Activated naive CD8-positive, alpha-beta T cell treated with anti-CD3 and anti-CD28 coated beads, Interleukin-2, amount 50 U/mL, for 16 hours (primary cell): ENCODE measurements at places on chromosomes 13 and 19.

GRCh38 chr13:25803641-25804040, 248.2 kb downstream of the SHISA2 start:
- no peak for DNase-seq

DNA sequence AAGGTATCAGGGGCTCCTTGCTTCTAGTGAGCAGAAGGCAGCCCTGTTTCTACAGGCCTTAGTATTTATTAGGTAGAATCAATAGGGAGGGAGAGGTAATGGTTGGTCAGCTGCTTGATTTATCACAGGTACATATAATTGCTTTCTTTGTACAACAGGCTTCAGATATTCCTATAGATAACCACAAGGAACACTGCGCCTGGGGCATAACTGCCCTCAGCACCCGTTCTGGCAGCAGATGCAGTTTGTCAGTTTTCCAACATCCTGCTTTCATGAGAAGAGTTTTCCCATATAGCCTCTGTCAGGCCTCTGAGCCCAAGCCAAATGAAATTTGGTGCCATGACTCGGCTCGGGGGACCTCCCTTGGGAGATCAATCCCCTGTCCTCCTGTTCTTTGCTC, 12.4 kb upstream of the ZNF486 start:
- no peak for DNase-seq

GRCh38 chr13:93446238-93446637, 219.6 kb downstream of the GPC6 start:
- DNase-seq = no peak

DNA sequence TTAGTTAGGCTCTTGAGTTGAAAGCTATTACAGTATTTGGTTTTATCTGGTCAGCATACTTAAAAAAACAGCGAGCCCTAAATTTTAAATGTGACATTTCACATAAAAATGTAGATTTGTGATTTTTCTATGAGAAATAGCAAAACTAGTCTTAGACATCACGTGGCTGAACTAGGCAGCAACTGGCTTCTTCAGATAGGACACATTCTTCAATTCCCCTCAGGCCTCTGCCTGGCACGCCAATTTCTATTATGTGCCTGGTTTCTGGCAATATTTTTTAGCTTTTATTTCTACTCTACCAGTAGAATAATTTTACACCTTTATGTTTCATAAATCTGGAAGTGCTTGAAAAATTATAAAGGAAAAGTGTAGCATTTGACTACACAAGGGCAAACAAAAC, 433.7 kb downstream of the DIAPH3 start:
- DNase-seq = no peak

- DNase-seq = no peak
These were observed 282.0 kb downstream of the DNAJC15 start for GRCh38 chr13:43305416-43305815.

- no peak for DNase-seq
These were observed 21.9 kb downstream of the AP3D1 start for GRCh38 chr19:2129486-2129885.

DNA sequence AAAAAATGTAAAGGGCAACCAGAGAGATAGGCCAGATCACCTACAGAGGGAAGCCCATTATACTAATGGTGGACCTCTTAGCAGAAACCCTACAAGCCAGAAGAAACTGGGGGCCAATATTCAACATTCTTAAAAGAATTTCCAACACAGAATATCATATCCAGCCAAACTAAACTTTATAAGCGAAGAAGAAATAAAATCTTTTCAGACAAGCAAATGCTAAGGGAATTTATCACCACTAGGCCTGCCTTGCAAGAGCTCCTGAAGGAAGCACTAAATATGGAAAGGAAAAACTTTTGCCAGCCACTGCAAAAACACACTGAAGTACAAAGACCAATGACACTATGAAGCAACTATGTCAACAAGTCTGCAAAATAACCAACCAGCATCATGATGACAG, 28.4 kb downstream of the VSTM2B start:
- no peak for DNase-seq

DNA sequence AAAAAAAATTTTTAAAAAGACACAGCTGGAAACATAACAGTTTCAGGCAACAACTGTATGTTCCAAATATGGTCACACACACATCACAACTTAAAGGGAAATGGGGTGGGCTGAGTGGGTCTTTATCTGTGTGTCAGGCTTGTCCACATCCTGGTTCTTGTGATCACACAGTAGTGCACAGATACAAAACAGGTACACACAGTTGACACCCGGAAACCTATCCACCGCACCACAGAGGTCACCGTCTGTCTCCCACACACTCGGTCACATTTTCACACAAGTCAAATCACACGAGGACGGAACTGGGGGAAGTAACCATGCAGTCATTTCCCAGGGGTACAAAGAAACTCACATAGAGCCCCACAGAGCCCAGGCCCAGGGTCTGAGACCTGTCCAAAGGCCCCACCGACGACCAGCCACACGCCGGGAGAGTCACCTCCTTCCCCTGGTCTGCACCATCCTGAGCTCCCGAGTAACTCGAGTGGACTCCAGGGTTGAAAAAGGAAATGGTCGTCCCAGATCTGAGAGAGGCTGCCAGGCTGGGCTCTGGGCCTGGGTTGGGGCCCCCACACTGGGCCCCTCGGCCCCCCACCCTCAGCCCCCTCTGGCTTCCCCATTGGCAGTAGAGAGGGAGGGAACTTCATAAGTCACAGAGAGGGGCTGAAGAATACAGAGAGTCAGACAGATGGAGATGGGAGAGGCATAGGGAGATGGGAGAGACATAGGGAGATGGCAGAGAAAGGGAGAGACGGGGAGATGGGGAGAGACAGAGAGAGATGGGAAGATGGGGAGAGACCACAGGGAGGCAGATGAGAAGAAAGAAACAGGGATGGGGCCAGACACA, 1.3 kb upstream of the PPAN start:
- DNase-seq = no peak

- DNase-seq = no peak
These were observed 364.6 kb downstream of the HS6ST3 start for GRCh38 chr13:96454466-96454865.

DNA sequence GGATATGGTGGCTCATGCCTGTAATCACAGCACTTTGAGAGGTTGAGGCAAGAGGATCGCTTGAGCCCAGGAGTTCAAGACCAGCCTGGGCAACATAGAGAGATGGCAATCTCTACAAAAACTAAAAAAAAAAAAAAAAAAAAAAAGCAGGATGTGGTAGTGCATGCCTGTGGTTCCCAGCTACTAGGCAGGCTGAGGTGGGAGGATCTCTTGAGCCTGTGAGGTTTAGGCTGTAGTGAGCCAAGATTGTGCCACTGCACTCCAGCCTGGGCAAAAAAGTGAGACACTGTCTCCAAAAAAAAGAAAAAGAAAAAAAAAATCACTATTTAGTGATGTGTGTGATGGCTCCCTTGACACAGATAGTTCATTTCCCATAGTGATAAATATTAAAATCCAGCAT, 365.0 kb upstream of the NBEA start:
- no peak for DNase-seq

DNA sequence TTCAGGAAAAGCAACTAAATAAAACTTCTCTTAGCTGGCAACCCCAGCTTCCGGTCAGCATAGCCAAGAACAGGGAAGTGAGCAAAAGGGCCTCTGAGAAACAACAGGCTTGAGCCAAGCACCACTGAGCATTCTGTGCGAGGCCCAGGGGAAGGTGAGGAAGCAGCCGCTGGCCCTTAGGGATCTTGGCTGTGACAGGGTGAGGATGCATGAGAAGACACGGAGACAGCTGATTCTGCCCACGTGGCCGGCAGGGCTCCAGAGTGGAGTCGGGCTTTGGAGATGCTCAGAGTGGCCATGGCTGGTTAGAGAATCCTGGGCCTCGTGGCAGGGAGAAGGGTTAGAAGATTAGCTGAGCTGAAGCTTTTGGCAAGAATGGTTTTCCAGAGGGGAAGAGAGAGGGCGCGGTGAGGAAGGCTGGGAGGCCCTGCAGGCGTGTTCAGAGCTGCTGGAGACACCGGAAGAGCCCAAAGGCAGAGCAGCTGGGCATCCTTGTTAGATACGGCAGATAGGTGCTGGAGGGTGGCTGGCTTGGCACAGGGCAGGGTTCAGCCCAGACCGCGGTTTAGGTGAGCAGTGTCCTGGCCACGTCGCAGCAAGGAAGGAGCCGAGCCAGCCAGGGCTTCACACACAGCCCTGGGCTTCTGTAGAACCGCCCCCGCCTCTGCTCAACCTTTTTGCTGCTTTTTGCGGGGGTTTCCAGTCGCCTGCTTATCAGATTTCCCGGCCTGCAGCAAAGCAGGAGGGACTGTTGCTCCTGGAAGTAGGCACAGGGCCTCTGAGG, 17.3 kb downstream of the UPF1 start:
- no peak for DNase-seq

DNA sequence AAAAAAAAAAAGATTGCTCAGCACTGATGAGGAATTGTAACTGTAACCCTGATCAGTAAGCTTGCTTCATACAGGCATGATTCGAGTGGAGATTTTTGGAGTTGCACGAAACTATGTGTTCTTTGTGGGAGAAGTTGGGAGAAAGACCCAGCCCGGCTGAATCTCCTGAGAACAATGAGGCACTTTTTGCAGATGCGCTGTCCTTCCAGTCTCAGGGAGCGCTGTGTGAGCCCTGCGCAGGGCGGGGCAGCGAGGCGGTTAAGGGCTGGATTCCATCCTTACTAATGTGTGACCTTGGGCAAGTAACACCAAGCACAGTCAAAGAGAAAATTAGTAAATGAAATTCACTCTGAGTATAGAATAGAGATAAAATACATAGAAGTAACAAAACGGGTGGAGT, 76.9 kb downstream of the SIPA1L3 start:
- DNase-seq = no peak

DNA sequence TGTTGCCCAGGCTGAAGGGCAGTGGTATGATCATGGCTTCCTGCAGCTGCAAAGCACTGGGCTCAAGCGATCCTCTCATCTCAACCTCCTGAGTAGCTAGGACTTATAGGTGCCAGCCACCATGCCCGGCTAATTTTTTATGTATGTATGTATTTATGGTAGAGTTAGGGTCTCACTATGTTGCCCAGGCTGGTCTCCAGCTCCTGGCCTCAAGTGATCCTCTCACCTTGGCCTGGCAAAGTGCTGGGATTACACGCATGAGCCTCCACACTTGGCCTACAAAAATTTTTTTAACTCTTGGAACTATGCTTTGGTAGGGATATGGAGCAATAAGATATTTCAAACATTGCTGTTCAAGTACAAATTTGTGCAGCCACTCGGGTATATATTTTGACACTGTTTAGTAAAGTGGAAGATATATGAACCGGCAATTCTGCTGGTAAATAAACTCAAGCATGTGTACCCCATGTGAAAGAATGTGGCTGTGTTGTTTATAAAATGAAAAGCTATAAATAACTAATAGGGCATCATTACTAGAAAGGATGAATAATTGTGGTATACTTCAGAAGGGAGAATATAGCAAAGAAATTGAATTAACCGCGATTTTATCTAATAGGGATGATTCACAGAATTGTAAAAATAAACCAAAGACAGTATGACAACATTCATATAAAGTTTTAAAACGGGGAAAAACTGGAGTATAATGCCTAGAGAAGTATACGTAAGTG, 1.1 kb downstream of the ZNF566 start:
- no peak for DNase-seq

GRCh38 chr19:18262144-18262543, 12.1 kb downstream of the IQCN start:
- no peak for DNase-seq

GRCh38 chr13:78784014-78784750, 125.2 kb upstream of the OBI1 start:
- DNase-seq = no peak

DNA sequence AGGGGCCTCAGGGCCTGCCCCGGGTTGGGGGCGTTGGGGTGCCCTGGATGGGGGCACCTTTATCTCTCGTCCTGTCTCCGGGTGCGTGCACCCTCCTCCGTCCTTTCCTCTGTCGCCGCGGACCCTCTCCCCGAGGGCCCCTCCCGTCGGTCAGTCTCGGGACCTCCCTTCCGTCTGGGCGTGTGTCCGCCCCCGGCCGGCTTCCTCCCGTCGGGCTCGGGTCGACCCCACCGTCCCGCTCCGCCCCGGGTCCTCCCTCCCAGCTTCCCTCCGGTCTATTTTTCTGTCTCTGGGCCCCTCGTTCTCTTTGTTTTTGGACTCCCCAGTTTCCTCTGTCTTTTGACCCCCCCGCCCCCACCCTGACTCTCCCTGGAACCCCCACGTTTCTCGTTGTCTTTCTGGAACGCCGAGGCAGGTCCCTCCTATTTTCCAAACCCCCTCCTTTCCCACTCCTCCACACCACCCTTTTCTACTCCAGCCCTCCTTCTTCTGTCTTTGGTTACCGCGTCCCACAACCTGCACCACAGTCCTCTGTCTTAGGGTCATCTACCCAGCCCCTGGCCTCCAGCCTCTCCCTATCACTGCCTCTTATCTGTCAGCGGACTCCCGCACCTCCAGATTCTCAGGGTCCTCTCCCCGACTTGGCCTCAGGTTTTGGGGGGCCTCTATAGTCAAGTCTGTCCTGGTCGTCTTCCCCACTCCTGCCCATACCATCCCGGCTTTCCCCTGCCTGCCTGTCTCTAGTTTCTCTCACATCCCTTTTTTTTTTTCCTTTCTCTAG, 757 bp downstream of the EGLN2 start:
- no peak for DNase-seq

- no peak for DNase-seq
These were observed 120.1 kb upstream of the GPR12 start for GRCh38 chr13:26880735-26881134.

GRCh38 chr19:18683109-18683957, at the start of gene CRTC1:
Gene CRTC1 (plus strand): TSS chr19:18683680. CDS start chr19:18683703, 23 bp downstream.
- DNase-seq = peak; percentile 78

DNA sequence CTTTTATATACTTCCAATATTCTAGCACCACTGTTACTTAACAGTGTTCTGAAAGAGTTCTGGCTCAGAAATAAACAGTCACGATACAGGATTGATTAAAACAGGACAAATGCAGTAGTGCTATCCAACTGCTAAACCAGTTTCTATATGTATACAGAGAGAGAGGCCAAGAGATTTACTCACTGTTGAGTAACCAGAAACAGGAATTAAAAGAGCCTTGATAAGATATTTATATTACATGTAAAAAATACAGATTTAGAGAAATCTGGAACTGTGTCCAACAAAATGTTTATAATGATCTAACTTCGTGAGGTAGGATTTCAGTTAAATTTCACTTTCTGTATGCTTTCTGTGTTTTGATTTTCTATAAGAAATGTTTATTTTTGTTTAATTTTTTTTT, 116.6 kb downstream of the CDK8 start:
- DNase-seq = no peak

GRCh38 chr19:30679153-30679702, 307.0 kb downstream of the ZNF536 start:
- no peak for DNase-seq

- DNase-seq = no peak
These were observed 3.2 kb upstream of the SIX5 start for GRCh38 chr19:45772130-45772840.

GRCh38 chr19:21604351-21604926, 99.0 kb downstream of the ZNF429 start:
- DNase-seq = no peak

GRCh38 chr13:71517004-71517403, 350.0 kb downstream of the DACH1 start:
- DNase-seq = no peak

DNA sequence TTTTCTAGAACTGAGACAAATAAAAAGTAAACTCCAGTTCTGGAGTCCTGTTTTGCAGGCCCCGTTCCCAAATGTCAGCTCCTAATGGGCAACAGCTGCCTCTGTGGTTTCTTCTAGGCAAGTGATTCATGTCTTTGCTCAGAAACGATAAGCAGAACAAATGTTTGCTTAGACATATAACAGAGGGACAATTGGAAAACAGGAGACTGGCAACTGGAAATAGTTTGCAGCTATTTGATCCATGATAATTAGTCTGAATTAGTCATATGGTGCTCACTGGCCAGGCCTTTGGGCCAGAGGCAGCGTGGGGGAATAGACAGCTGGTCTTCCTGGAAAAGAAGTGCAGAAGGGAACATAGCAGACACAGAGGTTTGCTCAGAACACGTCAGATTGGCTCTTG, 29.2 kb upstream of the TSHZ3 start:
- DNase-seq = no peak
